ENCODE measurements at places on chromosomes 6 and 20. TPM values are rescaled to one million over a fixed set of nuclear protein-coding genes. Genes with fewer than 3 reads are reported as not detected.

DEFB124 gene
- not detected for total RNA-seq

RNF182 gene
- 4.2 TPM for total RNA-seq

TMEM244 gene
- not detected for total RNA-seq

LPIN3 gene
- total RNA-seq: 3.7 TPM

TMEM200A gene
- 0.27 TPM for total RNA-seq

TGM3 gene
- total RNA-seq: not detected

PRRT1 gene
- not detected for total RNA-seq

PFDN6 gene
- total RNA-seq: 67.7 TPM

ULBP2 gene
- total RNA-seq: 21.4 TPM

CASS4 gene
- total RNA-seq: not detected

NKX2-2 gene
- not detected for total RNA-seq

PNPLA1 gene
- not detected for total RNA-seq

ADGRF1 gene
- total RNA-seq: not detected

TBXT gene
- total RNA-seq: not detected

CDS2 gene
- total RNA-seq: 57.4 TPM

TUBB1 gene
- total RNA-seq: not detected

Measured in mammary microvascular endothelial cell (primary cell).